ENCODE measurements at places on chromosomes 1 and 21.

DNA sequence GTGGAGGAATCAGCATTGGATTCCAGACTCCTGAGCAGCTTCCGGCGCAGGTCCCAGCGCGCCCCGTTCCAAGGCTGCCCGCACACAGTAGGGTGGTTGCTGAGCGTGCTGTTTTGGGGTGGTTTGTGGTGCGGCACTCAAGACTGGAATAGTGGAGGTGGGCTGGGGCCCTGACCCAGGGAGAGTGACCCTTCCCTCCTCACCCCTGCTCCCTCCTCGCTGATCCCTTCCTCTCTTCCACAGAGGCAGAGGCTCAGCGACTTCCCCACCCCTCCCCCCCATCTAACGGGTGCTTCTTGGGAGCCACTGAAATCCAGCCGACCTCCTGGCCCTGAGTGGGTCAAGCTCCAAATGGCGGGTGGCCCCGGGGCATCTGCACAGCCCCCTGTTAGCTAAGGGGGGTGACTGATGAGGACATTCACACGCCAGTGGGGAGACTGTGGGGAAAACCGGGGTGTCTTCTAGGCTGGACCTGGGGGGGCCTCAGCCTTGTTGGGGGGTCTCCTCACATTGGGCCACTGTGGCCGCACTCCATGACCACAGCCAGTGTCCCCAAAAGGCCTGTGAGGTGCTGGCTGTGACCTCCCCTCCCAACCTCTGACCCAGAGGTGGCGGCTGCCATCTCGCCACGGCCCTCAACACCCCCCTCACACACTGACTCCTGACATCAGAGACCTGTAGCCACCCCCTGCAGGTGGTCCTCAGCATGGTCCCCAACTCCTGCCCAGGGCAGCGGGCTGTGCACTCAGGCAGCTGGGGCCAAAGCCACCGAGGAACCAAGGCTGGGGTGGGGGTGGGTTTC lies 3.9 kb upstream of the HES4 start:
- peaks cover 11% of the 10 kb centered on the region for H3K36me3 ChIP-seq
- H3K27ac ChIP-seq = no peak overlapping the region
- no peak for DNase-seq

DNA sequence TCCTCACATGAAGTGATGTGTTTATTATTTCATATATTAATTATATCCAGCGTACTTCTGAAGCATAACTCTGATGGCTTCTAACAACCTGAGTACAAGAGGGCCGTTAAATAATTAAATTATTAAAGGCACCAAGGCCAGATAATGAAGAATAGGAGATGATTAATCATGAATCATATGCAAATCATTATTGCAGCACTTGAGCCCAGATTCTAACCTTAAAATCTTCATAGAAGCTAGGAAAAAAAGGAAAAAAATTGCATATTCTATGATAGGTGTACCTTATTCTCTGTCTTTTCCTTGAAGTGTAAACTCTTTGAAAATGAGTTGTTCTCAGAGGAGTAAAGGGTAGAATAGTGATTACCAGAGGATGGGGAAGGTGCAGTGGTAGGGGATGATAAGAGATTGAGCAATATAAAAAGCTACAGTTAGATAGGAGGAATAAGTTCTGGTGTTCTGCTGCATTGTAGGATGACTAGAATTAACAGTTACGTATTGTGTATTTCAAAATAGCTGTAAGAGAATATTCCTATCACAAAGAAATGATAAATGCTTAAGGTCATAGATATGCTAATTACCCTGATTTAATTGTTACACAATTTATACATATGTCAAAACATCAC lies 51.1 kb downstream of the SWT1 start:
- no peak overlapping the region for H3K27ac ChIP-seq
- no peak overlapping the region for H3K4me3 ChIP-seq
- no peak for DNase-seq
- no peaks in the 10 kb centered on the region for H3K27me3 ChIP-seq
- H3K4me1 ChIP-seq = no peaks in the 10 kb centered on the region

- peaks cover 34% of the 10 kb centered on the region for H3K4me1 ChIP-seq
- no peaks in the 10 kb centered on the region for H3K27me3 ChIP-seq
- peaks cover 15% of the 10 kb centered on the region for H3K36me3 ChIP-seq
- peak overlapping the region; percentile 99 for H3K27ac ChIP-seq
Measured at GRCh38 chr1:230084408-230085177, 17.6 kb downstream of the GALNT2 start.

GRCh38 chr1:6596886-6597776 lies 5.5 kb downstream of the KLHL21 start:
- peak overlapping the region; percentile 52 for H3K4me3 ChIP-seq
- no peak overlapping the region for H3K27ac ChIP-seq
- no peaks in the 10 kb centered on the region for H3K27me3 ChIP-seq
- DNase-seq = no peak

DNA sequence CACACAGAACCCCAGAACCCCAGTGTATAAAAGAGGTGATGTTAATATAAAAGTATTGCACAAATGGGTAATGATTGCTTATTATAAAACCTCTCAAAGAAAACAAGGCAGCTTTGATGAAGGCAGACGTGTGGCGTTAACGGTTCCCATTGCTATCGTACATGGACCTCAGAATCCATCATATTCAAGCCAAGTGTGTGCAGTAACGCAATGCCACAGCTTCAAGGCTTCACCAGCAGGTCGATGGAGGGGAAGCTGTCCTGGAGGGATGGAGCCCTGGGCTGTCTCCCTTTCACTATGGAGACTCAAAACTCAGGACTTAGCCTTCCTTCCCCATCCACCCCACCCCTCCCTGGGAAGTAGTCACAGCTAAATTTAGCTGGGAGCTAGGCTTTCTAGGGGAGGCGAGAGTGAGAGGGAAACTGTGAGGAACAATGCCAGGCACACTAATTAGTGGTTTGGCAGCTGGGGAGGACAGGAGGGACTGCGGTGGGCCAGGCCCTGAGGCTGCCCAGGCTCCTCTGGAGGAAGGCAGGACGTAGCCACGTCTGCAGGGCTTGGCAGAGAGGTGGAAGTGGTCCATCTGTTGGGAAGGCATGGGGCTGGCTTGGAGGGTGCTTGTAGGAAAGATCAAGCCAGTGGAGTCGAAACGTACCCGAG lies 121.2 kb downstream of the HMGB4 start:
- no peaks in the 10 kb centered on the region for H3K4me1 ChIP-seq
- H3K36me3 ChIP-seq = no peaks in the 10 kb centered on the region
- H3K27me3 ChIP-seq = no peaks in the 10 kb centered on the region
- no peak overlapping the region for H3K4me3 ChIP-seq

GRCh38 chr1:162568802-162569201 lies 7.3 kb downstream of the UAP1 start:
- no peak for DNase-seq
- no peaks in the 10 kb centered on the region for H3K4me1 ChIP-seq
- peaks cover 3% of the 10 kb centered on the region for H3K36me3 ChIP-seq
- no peak overlapping the region for H3K27ac ChIP-seq

DNA sequence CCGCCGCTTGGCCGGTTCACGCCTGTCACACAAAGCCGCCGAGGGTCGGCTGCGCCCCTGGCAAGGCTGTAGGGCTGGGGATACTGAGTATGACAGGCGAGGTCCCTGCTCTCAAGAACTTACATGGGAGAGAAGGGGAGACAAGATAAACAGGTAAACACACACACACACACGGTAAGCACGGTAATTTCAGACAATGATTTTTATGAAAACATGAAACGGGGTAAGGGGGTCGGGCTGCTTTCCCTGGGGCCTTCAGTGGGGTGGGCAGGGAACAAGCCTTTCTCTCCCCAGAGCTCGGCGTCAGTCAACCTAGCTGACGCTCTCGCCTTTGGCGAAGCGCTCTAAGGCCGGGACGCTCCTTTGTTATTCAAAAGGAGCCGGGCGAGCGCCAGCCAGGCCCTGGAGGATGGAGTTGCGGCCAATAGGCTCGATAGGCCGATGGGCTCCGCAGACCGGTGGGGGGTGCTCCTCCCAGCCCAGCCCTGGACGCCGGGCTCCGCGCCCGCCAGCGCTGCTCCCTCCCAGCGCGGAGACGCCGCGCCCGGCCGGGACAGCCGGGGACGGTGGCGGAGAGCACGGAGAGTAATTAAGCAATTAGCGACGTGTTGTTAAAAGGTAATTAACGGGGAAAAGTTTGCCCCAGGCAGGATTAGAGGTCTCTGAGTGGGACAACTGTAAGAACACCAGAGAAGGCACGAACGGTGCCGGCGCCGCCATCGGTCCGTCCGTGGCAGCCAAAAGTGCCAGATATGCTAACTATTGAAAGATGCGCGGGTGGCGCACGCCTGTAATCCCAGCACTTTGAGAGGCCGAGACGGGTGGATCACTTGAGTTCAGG lies 950 bp upstream of the INKA2 start:
- H3K4me1 ChIP-seq = peaks cover 27% of the 10 kb centered on the region
- no peaks in the 10 kb centered on the region for H3K27me3 ChIP-seq
- H3K4me3 ChIP-seq = peak overlapping the region; percentile 55
- H3K36me3 ChIP-seq = peaks cover 9% of the 10 kb centered on the region

GRCh38 chr1:154502066-154502743 lies at the start of the genes SHE and TDRD10:
Gene SHE, minus strand, starts transcription at chr1:154502412. Its CDS starts 386 bp downstream, at chr1:154502026.
Gene TDRD10, plus strand, starts transcription at chr1:154502219. Its CDS starts 4,685 bp downstream, at chr1:154506904.
- H3K4me3 ChIP-seq = no peak within 1 kb of the TSS
- H3K4me1 ChIP-seq = peaks cover 7% of the 10 kb centered on the region
- H3K27me3 ChIP-seq = peaks cover 78% of the 10 kb centered on the region
- no peak for DNase-seq
- no peaks in the 10 kb centered on the region for H3K36me3 ChIP-seq

- H3K36me3 ChIP-seq = no peaks in the 10 kb centered on the region
- no peaks in the 10 kb centered on the region for H3K27me3 ChIP-seq
- H3K27ac ChIP-seq = peak overlapping the region; percentile 25
- H3K4me1 ChIP-seq = peaks cover 9% of the 10 kb centered on the region
Measured at GRCh38 chr21:39441502-39442475, 3.8 kb downstream of the LCA5L start.

DNA sequence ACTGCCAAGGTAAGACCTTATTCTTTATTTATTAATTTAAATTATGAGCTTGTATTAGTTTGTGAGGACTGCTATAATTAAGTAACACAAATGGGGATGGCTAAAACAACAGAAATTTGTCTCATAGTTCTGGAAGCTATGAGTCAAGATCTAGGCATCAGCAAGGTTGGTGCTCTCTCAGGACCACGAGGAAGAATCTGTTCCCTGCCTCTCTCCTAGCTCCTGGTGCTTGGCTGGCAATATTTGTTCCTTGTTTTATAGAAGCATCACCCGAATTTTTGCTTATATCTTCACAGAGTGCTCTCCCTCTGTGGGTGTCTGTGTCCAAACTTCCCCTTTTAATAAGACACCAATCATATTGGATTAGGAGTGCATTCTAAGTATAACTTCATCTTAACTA lies 41.4 kb upstream of the CCDC190 start:
- H3K27ac ChIP-seq = no peak overlapping the region
- DNase-seq = peak; percentile 17
- no peaks in the 10 kb centered on the region for H3K27me3 ChIP-seq
- no peaks in the 10 kb centered on the region for H3K36me3 ChIP-seq
- no peak overlapping the region for H3K4me3 ChIP-seq

DNA sequence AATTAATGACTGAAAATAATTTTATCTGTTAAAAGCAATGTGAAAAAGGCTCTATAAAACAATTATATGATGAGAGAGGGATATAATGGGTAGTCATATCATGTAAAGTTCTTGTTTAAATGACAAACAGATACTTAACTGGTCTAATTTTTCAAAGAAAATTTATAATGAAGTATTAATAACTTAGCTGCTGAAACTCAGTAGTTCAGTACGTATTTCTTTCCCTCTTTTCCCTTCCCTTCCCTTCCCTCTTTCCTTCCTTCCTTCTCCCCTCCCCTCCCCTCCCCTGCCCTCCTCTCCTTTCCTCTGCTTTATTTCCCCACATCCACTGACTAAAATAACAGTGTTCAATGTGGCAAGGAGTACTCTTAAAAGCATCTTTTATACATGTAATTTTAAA lies 123.1 kb upstream of the PTGFR start:
- H3K27ac ChIP-seq = no peak overlapping the region
- H3K4me3 ChIP-seq = no peak overlapping the region
- no peak for DNase-seq
- no peaks in the 10 kb centered on the region for H3K27me3 ChIP-seq
- H3K4me1 ChIP-seq = no peaks in the 10 kb centered on the region

GRCh38 chr1:96533820-96534219 lies 187.8 kb upstream of the PTBP2 start:
- no peak for DNase-seq
- no peaks in the 10 kb centered on the region for H3K27me3 ChIP-seq
- no peak overlapping the region for H3K27ac ChIP-seq
- no peaks in the 10 kb centered on the region for H3K4me1 ChIP-seq

GRCh38 chr1:66624412-66625060 lies 90.6 kb downstream of the SGIP1 start:
- no peaks in the 10 kb centered on the region for H3K4me1 ChIP-seq
- peak; percentile 81 for DNase-seq
- H3K36me3 ChIP-seq = peaks cover 6% of the 10 kb centered on the region
- H3K27ac ChIP-seq = peak overlapping the region; percentile 3
- H3K4me3 ChIP-seq = no peak overlapping the region

- DNase-seq = no peak
- no peaks in the 10 kb centered on the region for H3K4me1 ChIP-seq
- no peaks in the 10 kb centered on the region for H3K27me3 ChIP-seq
Measured at GRCh38 chr21:44423312-44423821, 31.9 kb upstream of the LRRC3 start.
